Memory B cell (primary cell): ENCODE measurements at places on chromosomes 11 and 22.

DNA sequence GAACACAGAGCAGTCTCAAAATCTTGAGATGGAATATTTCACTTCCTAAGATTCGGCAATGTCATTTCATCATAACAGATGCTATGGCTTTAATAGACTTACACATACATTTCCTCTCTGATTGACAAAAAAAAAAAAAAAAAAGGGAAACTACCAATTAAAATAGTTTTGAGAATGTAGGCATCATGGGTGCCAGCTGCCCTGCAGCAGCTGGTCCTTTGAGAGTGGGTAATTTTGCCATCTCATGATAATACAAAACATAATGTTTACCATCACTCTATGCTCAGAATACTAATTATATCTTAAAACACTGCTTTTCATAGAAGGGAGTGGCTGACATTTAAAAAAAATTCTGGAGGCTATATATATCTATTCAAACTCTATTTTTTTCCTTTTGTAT lies 775.6 kb upstream of the CCDC90B start:
- no peak overlapping the region for H3K4me3 ChIP-seq
- no peak overlapping the region for H3K27ac ChIP-seq
- peaks cover 3% of the 10 kb centered on the region for H3K27me3 ChIP-seq

DNA sequence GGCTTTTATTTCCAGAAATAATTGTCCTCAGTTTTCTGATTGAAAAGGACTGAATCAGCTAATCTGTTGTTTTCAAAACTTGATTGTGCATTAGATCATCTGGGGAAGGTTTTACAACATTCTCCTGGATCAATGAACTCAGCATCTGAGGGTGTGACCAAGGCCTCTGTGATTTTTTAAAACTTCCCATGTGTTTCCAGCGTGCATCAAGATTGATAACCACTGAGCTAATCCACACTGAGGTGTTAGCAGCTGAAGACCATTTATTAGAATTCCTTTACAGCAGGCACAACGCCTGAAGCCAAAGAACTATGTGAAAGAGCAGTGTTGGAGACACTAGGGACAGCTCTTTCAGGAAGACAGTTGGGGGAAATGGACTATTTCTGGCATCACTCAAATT lies 10.2 kb downstream of the VSTM5 start:
- no peak overlapping the region for H3K4me3 ChIP-seq
- peaks cover 2% of the 10 kb centered on the region for H3K27me3 ChIP-seq
- H3K27ac ChIP-seq, result no peak overlapping the region
- no peaks in the 10 kb centered on the region for H3K4me1 ChIP-seq

GRCh38 chr11:120565466-120566155 lies 54.1 kb downstream of the GRIK4 start:
- peaks cover 13% of the 10 kb centered on the region for H3K27me3 ChIP-seq
- H3K4me3 ChIP-seq, result peak overlapping the region; percentile 52
- no peak for DNase-seq

DNA sequence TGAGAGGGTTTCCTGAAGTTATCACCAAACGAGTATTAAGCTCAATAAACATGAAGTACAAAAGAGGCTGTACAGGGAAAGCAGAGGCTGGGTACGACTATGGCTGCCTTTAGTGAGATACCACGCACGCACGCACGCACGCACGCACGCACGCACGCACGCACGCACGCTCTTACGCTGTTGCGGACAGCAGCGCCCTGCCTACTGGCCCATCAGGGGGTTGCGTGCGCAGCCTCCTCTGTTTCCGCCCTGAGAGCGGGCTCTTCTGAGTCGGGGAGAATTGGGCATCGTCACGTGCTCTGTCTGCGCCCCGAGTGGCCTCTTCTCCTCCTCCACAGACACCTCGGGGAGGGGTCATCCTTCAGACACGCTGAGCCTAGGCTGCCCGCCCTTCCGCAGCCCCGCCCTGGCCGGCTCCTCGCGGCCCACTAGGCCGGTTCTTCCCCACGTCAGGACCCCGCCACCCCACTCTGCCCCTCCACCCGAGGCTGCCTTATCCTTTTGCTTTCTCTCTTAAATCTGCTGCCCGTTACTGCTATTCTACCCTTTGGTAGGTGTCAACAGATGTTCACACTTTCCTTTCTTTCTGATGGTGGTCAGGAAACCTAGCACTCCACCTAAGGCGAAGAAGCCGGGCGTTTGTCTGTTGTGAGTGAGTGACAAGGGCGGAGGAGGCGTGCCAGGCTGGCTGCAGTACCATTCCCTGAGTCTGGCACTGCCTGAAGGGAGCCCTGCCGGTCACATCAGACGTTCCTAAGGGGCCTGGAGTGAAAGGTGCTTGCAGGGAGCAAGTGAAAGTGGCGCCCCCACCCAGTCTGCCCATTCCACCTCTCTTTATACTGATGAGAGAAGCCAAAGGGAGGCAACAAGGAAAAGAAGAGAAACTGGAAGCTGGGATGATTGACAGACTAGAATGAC lies 300.4 kb upstream of the B3GAT1 start:
- H3K27me3 ChIP-seq, result peaks cover 3% of the 10 kb centered on the region
- H3K4me3 ChIP-seq, result no peak overlapping the region

- no peak for DNase-seq
- no peak overlapping the region for H3K4me3 ChIP-seq
- no peaks in the 10 kb centered on the region for H3K4me1 ChIP-seq
- no peak overlapping the region for H3K27ac ChIP-seq
Observed at GRCh38 chr11:59992425-59992824, 24.6 kb upstream of the OOSP4B start.

DNA sequence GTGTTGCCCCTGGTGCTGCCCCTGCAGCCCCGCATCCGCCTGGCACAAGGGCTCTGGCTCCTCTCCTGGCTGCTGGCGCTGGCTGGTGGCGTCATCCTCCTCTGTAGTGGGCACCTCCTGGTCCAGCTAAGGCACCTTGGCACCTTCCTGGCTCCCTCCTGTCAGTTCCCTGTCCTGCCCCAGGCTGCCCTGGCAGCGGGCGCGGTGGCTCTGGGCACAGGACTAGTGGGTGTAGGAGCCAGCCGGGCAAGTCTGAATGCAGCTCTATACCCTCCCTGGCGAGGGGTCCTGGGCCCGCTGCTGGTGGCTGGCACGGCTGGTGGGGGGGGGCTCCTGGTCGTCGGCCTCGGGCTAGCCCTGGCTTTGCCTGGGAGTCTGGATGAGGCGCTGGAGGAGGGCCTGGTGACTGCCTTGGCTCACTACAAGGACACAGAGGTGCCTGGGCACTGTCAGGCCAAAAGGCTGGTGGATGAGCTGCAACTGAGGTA lies 278 bp downstream of the ROM1 start:
- H3K36me3 ChIP-seq, result peaks cover 3% of the 10 kb centered on the region
- peak overlapping the region; percentile 35 for H3K27ac ChIP-seq
- peak overlapping the region; percentile 74 for H3K4me3 ChIP-seq

GRCh38 chr11:128917144-128917724 lies 25.4 kb downstream of the TP53AIP1 start:
- H3K4me1 ChIP-seq, result peaks cover 3% of the 10 kb centered on the region
- H3K27me3 ChIP-seq, result peaks cover 29% of the 10 kb centered on the region
- DNase-seq, result no peak
- H3K4me3 ChIP-seq, result no peak overlapping the region

DNA sequence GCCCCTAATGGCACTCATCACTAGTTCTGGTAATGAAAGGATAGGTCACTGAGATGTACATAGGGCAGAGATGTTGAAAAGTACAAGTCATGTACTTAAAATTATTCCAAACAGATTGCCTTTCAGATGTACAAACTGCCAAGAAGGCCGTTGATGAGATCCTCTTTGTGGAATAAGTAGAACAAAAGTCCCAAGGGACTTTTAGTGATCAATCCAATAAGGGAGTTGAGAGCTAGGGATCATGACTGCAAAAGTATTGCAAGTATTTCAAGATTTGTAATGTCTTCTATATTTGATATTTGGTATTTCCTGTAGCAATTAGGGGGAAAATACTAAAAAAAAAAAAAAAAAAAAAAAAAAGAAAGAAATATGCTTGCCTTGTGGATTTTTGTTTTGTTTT lies 82.2 kb downstream of the ATG16L2 start:
- H3K27ac ChIP-seq, result peak overlapping the region; percentile 58
- H3K4me1 ChIP-seq, result no peaks in the 10 kb centered on the region
- H3K27me3 ChIP-seq, result no peaks in the 10 kb centered on the region
- no peak overlapping the region for H3K4me3 ChIP-seq

DNA sequence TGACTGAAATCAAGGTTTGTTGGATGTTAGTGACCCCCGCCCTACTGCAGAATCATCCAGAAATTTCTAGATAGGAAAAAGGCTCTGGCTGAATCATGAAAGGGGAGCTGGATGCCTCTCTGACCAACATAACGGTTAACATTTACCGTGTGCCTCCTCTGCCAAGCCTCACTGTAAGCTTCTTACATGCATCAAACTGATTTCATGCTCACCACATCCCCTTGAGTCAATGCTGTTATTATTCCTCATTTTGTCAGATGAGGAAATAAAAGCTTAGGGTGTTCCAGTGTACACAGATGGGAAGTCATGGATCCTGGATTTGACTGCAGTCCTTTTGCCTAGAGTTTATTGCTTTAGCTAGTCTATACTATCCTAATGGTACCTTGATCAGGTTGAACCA lies 5.9 kb upstream of the HMOX1 start:
- peaks cover 27% of the 10 kb centered on the region for H3K4me1 ChIP-seq
- no peaks in the 10 kb centered on the region for H3K27me3 ChIP-seq
- H3K36me3 ChIP-seq, result no peaks in the 10 kb centered on the region
- no peak for DNase-seq
- H3K27ac ChIP-seq, result no peak overlapping the region
- no peak overlapping the region for H3K4me3 ChIP-seq

GRCh38 chr11:65958291-65958690 lies 3.2 kb upstream of the SART1 start:
- H3K36me3 ChIP-seq, result peaks cover 9% of the 10 kb centered on the region
- peaks cover 26% of the 10 kb centered on the region for H3K4me1 ChIP-seq
- no peak overlapping the region for H3K4me3 ChIP-seq
- no peak for DNase-seq
- no peaks in the 10 kb centered on the region for H3K27me3 ChIP-seq

GRCh38 chr22:20296598-20296997 lies 23.3 kb downstream of the DGCR6L start:
- H3K27me3 ChIP-seq, result peaks cover 1% of the 10 kb centered on the region
- H3K4me3 ChIP-seq, result no peak overlapping the region
- no peak for DNase-seq
- H3K4me1 ChIP-seq, result peaks cover 7% of the 10 kb centered on the region
- H3K36me3 ChIP-seq, result no peaks in the 10 kb centered on the region

DNA sequence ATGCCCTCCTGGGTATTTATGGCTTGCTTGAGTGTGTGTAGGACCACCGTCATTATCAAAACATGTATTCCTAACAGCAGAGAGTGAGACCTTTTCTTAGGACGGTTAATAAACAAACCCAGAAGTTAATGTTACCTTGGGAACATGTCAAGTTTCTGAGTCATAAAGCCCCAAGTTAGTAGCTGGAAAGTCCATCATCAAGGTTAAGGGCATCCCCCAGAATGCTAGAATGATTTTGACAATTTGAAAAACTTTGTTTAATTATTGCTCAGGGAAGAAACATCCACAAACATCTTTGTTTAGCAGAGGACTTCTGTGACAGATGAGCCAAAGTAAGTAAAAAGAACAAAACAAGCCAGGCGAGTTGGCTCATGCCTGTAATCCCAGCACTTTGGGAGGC lies 20.0 kb downstream of the CAVIN3 start:
- H3K27ac ChIP-seq, result no peak overlapping the region
- no peak for DNase-seq
- H3K4me3 ChIP-seq, result no peak overlapping the region
- no peaks in the 10 kb centered on the region for H3K4me1 ChIP-seq
- H3K36me3 ChIP-seq, result no peaks in the 10 kb centered on the region
- H3K27me3 ChIP-seq, result peaks cover 10% of the 10 kb centered on the region

DNA sequence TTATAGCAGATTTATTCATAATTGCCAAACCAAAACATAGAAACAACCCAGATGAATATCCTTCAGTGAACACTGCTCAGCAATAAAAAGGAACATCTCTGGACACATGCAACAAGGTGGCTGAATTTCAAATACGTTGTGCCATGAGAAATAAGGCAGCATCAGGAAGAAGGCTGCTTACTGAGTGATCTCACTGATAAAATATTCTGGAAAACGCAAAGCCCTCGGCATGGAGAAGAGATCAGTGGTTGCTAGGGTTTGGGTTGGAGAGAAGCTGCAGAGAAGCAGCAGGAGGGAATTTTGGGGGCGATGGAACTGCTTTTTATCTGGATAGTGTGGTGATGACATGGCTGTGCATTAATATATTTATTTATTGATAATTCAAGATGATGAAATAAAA lies 11.0 kb upstream of the SHANK2 start:
- no peak overlapping the region for H3K4me3 ChIP-seq
- H3K27me3 ChIP-seq, result peaks cover 15% of the 10 kb centered on the region
- no peak for DNase-seq
- H3K27ac ChIP-seq, result no peak overlapping the region
- no peaks in the 10 kb centered on the region for H3K36me3 ChIP-seq

GRCh38 chr11:118213781-118214180 lies 11.0 kb downstream of the JAML start:
- H3K4me3 ChIP-seq, result peak overlapping the region; percentile 49
- no peaks in the 10 kb centered on the region for H3K36me3 ChIP-seq
- no peak for DNase-seq
- H3K27ac ChIP-seq, result no peak overlapping the region
- peaks cover 16% of the 10 kb centered on the region for H3K27me3 ChIP-seq

GRCh38 chr11:115178705-115179104 lies 325.5 kb downstream of the CADM1 start:
- no peak overlapping the region for H3K4me3 ChIP-seq
- no peaks in the 10 kb centered on the region for H3K4me1 ChIP-seq
- no peaks in the 10 kb centered on the region for H3K36me3 ChIP-seq
- no peak overlapping the region for H3K27ac ChIP-seq
- no peak for DNase-seq

DNA sequence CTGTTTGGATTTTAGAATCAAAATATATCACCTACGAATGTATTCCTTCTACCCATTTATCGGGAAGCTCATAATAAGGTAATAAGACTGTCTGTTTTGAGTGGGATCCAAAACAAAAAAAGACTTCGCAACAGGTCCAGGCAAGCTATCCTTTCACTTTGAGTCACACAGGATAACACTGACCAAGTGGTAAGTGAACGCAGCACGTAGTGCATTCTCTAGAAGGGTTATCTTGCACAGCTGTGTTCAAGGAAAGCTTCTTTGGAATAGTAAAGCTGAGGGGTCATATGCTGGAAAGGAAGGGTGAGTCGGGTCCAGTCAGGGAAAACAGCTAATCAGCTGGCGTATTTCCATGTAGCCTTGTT lies 22.3 kb upstream of the NRGN start:
- no peak overlapping the region for H3K27ac ChIP-seq
- no peak for DNase-seq
- peaks cover 24% of the 10 kb centered on the region for H3K27me3 ChIP-seq
- peak overlapping the region; percentile 69 for H3K4me3 ChIP-seq

DNA sequence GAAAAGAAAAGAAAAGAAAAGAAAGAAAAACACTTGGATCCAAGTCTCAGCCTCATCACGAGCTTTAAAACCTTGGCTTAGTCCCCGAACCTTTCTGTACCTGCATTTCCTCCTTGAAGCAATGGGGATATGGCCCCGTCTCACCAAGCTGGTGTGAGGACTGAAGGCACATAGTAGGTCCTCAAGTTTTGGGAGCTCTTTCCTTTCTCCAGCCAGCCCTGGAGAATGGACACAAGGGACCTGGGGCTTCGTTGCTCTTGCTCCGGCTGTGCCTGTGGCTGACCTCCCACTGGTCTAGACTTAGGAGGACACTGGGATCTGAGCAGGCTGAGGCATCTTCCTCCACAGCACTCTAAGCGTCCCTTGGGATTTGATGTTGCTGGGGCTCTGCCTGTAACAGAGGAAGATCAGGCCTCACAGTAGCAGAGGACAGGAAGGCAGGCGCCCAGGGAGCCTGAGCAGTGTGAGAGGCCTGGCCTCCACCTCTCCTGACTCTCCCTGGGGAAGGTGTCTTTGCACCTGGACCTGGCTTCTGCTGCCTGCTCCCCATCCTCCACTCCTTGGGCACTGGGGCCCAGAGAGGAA lies 32.8 kb downstream of the KCNC1 start:
- H3K4me3 ChIP-seq, result no peak overlapping the region
- DNase-seq, result no peak
- H3K27ac ChIP-seq, result no peak overlapping the region
- no peaks in the 10 kb centered on the region for H3K36me3 ChIP-seq
- peaks cover 3% of the 10 kb centered on the region for H3K4me1 ChIP-seq
